ENCODE measurements at places on chromosomes 1 and 21.

DNA sequence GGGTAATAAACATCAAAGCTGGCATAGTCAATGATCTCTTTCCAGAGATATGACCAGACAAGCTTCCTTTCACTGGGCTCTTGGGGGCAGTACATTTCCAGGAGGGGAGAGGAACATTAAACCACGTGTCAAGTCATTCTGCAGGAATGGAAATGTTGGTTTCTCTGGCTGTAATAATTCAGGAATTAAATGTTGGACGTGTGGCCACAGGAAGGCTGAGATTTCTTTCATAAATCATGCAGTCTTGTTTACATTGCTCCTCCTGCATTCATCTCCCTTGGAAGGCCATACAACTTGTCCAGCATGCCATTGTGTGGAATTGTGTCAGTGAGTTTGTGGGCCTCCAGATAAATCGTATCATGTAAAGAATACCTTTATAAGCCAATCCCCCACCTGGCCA, 259.2 kb downstream of the ADGRL2 start:
- DNase-seq: no peak

DNA sequence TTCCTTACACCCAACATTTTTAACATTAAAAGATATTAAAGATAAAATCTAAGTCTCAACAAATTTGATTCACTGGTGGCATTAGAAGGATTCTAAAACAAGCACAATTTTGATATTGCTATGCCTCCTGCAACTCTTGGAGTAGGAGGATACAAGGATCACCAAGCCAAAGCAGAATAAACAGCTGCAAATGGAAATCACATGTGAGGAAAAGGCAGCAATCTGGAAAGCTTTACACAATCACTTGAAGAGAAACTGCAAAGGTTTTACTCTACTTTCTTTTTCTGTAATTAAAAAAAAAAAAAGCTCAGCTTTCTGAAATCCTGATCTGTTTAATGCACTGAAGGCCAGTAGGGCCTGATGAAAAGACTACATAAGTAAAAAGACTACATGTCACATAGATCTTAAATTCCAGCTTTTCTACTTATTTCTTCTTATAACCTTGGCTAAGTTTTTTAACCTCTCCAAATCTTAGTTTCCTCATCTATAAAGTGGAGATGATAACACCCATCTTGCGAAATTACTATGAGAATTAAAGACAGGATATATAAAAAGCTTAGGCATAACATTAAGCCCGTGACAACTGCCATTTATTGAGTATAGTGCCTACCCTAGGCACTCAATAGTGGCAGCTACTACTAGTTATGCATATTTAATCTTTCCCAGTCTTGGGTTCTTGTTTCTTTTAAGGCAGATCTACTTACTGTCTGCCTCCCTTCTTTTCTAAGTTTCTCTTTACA, 73.5 kb downstream of the EPS15 start:
- DNase-seq: no peak

GRCh38 chr1:199786695-199787094, 240.8 kb upstream of the NR5A2 start:
- no peak for DNase-seq

DNA sequence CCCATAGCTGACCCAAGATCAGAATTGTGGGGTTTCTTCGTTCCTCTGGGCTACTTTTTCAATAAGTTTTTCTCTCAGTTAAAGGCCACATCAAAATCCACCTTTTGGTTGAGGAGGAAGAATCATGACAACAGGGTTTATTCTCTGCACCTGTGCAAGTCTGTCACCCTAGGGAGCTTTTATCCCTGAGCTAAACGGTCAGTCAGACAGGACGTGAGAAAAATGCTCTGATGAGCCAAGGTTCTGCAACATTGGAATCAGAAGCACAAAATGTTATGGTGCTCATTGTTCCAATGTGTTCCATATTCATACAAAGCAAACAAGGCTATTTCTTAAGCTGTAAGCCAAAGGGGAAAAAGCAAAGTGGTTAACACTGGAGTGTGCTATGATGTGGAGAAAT, 7.4 kb upstream of the ERICH3 start:
- DNase-seq: no peak

DNA sequence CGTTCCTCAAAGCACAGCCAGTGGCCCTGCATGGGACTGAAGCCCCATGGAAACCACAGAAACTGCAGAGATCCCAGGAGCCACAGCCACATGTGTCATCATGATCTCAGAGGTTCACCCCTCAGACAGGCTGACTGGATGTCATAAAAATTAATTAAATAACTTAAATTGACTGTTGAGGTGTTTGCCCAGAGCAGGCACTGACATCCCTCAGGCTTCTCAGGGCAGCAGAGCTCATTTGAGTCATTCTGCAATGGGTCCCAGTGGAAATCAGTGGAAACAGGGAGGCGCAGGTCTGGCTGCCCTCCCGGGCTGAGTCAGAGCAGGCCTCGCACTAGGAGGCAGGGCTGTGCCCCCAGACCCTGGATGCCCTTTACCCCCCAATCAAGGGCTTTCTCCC, 135.1 kb downstream of the CDC7 start:
- no peak for DNase-seq

DNA sequence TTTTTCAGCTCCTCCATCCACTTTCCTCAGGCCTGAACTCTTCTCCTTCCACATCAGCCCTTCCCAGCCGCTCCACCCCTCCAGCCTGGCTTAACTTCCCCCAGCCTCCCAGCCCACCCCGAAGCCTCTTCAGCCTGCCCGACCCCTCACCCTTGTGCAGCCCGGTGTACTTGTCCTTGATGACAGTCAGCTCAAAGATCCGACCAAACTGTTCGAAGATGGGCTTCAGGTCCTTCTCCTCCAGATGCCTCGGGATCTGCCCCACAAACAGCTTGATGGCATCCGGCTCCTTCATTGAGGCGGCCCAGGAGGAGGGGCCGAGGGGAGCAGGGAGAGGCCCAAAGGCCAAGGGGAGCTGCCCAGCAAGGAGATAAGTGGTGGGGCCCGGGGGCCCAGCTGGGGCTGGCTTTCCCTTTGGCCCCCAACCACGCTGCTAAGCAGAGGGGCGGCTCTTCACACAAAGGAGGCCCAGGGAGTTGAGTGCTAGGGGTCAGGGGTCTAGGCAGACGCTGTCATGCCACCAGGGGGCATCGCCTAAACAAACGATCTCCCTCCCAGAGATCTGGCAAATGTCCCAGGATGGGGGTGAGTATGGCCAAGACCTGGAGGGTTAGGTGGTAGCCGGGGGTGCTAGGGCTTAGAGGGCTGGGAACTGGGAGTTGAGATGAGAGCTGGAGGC, 738 bp downstream of the CELF3 start:
- DNase-seq: no peak

GRCh38 chr1:165356876-165357275, 361 bp upstream of the LMX1A start:
- DNase-seq: no peak

DNA sequence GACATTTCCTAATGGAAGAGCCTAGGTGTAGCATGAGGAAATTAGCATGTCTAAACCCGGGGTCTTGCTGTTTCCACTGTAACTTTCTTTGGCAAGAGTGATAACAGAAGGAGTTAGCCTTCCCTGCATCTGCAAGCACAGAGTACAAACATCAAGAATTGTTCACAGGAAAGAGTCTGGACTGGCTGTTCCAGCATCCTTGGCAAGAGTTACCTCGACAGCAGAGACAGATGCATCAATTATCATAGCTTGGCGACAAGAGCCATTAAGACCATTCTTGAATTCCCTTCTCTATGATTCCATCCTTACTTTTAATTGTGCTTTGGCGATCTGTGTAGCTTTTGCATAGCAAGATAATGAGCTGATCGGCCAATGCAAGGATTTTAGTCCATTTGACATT, 82.8 kb upstream of the RALGPS2 start:
- no peak for DNase-seq

DNA sequence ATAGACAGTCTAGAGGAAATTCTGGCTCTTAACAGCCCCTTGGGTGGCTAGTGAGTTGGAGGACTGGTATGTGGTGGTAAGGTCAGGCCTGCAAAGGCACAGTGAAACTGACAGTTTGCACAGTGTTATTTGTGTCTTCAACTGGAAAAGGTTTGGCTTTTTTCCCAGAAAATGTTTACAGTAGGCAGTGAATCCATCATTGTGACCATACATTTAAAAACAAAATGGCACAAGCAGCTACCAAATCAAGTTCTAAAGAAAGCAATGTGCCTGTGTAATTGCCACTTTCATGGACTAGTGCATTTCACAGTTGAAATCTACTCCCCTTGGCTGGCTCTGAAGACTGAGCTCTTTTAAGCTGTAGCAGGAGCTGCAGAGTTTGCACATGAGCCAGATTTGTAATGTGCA, 24.8 kb downstream of the ATPAF1 start:
- DNase-seq: no peak

GRCh38 chr1:160078512-160079195, 2.7 kb upstream of the KCNJ9 start:
- no peak for DNase-seq

DNA sequence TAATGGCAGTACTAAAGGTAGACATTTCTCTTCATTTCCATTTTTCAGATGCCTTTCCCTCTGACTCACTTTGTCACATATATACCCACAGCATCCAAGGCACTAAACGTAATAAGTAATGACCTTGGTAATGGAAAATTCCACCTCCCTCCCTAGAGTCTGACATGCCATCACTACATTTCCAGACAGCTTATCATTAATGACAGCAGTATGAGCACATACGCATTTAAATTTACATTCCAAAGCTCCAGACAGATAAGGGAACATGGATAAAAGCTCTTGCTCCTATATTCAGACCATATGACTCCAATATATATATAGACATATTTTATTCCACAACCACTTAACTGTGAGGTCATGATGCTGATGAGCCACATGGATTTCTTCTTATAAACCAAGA, 191.7 kb upstream of the GORAB start:
- no peak for DNase-seq

DNA sequence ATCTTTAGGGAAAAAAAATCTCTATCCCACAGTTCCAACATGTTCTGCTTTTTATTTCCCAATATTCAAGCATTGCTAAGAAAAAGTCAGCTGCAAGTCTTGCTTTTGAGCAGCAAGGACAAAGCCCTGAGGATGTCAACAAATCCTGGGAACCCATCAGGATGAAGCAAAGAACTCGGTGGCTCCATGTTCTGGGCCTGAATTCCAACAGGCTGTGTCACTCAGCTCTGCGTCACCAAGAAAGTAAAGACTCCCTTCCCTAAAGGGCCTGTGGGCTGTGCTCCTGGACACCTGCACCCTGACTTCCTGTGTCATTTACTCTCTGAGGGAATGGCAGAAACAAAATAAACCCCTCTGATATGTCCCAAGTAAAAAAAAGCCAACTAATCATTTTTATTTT, 95.5 kb downstream of the TIAM1 start:
- DNase-seq: no peak

- no peak for DNase-seq
These were observed 50.7 kb downstream of the PGM1 start for GRCh38 chr1:63643926-63644325.

- no peak for DNase-seq
These were observed 273.3 kb downstream of the TNR start for GRCh38 chr1:175470078-175470477.

DNA sequence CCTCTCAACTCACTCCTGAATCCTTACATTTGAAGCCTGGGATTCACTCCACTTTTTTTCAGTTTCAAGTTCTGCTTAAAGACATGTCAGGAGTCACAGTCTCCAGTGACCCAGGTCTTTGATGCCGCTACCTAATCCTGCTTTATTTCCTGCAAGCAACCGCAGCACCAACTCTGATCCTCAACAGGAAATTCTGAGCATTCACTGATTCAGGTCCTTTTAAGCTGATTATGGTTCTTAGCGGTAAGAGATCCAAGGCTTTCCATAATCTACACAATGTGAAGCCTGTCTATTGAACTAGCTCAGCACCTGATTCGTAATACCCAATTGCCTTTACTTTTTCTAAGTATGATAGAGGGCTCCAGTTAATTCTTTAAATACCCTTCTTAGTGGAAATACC, 43.7 kb upstream of the PIGC start:
- no peak for DNase-seq

DNA sequence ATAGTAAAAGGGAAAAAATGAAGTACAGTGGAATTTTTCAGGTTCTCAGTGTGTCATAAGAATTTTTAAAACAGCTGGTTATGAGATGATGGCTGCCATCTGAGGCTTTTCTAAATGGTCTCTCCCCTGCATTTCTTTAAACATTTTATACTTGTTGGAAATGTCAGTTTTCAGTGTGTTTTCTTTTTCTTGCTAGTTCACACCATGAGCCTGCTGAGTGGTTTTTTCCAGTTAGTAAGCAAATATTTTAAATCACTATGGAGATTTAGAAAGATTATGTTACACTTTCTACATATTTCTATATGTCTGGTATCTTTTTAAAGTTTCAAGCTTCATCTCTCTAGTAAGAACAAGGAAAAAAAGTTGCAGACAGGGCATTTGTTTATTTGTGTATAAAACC, 9.6 kb downstream of the RBM15 start:
- DNase-seq: no peak

- DNase-seq: no peak
These were observed 213.7 kb upstream of the VAMP3 start for GRCh38 chr1:7557301-7557891.

All from tibial artery (tissue), 4 donors.